ENCODE measurements at places on chromosomes 7 and 10.

- DNase-seq: no peak
These were observed 80.2 kb upstream of the TMEM229A start for GRCh38 chr7:124113045-124113444.

DNA sequence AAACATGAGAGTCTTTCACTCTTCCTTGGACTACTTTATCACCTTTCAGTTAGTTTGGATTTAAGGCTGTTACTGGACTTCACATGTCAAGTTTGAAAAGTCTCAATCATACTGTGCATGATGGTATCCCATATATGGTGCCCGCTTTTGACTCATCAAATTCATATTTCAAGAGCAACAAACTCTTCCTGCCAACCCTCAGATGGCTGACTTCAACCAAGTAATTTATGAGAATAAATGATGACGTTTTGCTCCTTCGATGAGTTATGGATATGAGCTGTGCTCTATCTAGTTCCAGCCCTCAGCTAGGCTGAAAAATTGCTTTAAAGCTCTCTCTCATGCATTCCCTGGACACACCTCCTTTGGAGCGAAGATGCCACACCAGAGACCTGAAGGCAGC is 110.3 kb upstream of the RSU1 start:
- no peak for DNase-seq

DNA sequence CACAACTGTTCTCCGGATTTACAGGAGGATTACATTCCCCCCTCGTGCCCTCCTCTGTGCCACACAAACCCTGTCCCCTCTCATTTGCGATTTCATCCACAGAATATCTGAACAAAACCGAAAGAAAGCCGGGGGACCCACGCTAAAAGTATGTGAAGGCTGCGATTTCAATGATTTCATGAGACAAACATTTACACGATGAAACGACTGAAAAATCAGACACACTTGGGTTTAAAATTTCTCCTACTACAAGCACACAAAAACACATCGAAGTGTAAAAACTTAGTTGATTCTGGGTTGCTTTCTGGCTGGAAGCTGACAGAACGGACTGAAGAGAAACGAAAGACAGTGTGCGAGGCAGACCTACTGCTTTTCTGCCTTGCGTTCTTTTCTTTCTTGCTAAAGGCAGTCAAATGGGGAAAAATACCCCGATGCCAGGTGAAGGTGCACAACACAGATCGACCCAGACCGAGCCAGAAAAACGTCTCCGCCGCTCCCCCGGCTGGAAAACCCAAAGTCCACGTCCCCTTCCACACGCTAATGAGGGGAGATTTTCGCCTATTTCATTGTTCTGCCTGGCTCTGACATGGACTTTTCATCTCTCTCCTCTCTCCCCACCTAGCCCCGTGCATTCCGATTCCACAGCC is 1.2 kb downstream of the HIPK2 start:
- peak; percentile 63 for DNase-seq

- no peak for DNase-seq
These were observed 486.7 kb upstream of the LRRN3 start for GRCh38 chr7:110604206-110604605.

DNA sequence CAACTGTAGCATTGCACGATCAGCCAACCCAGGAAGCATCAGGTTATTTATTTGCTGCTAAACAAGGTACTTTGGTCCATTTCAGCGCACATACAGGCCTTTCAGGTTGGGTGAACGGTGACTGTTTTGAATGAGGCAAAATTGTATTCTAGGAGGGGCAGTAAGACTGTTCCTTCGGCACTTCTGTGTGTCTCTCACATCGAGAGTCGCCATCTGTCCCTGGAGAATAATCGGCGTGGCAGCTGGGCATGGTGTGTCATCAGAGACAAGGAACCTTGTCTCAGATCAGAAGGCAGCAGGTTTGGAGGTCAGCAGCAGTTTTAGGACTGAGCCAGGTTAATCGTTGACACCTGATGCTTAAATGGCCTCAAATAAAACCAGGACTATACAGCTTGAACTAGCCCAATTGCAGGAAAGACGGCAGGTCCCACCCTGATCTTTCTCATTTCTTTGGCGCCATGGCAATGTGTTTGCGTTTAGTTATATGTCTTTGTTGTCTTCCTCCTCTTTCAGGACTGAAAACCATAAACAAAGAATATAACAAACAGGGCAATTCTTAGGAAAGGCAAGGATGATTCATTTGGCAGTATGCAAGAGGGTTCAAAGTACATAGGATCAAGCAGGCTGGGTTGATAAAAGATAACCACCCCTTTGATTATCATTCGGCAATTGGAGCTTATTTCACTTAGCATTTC is 92.0 kb upstream of the PRR15 start:
- no peak for DNase-seq

- no peak for DNase-seq
These were observed 1034.5 kb upstream of the LRRTM3 start for GRCh38 chr10:65891073-65891981.

DNA sequence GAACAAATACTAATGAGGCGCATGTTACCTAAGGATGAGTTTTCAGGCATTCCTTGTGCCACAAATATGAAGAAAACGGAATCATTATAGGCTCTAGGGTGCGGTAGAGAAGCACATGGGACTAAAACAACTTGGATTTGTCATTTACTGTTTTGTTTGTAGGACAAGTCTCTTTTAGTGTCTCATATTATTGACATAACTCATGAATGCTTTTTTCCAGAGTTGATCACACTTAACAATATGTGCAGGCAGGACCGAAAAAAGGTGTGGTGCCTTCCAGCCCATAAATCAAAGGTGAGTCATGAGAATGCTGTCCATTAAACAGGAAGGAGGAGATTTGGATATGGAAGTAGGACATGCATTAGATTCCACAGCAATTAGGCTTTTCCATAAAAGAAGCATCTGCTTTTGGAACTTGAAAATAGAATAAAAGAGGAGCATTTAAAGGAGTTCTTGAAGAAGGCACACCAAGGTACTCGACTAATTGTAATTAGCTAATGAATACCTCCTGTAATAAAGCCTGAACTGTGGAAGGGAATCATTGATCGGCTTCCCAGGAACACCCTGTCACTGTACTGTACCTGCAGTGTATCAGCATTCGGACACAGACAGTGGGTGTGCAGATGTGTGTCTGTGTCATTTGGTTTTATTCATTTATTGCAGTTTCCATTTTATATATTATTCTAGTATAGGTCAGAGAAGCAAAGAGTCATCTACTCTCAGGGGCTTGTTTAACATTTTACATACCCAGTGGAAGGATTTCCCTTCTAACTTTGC is 119.7 kb upstream of the KLF14 start:
- DNase-seq: no peak

GRCh38 chr10:70582793-70583668 is 19.5 kb downstream of the PRF1 start:
- DNase-seq: no peak

GRCh38 chr10:116721547-116722392 is 20.6 kb downstream of the HSPA12A start:
- no peak for DNase-seq

DNA sequence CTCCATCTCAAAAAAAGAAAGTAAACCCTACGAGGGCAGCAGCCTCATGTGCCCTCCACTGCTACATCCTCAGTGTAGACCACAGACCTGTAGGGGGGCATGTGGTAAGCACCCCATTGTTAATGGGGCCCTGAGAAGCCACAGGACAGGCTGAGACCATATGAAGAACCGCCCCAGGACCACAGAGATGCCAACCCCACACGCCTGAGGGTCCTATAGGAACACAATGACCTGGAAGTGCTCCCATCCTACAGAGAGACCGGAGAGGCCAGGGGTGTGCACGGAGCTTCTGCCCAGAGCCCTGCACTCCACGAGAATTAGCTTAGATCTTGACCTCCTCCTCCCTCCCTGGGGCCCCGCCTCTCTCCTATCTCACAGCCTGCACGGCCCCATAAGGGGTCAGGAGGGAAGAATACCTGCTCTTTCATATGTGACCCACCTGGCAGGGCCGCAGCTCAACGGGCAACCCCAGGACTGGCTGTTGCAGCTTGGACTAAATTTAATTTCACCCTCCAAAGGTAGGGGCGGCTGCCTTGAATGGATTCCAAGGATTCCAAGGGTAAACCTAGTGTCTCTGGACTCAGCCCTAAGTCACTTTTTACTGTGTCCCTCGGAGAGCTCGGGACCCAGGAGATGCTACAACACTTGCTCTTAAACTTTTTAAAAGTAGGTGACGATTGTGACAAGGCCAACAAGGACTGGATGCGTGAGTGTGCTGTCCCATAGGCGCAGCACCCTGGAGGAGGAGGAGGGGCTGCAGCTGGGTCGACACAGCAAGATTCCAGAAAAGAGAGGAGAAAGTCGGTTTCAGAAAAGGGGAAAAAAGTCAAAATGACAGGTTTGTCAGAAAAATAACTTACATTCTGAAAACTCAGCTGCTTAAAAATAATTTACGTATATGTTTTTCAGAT is 24.2 kb downstream of the PRKAG2 start:
- DNase-seq: no peak

DNA sequence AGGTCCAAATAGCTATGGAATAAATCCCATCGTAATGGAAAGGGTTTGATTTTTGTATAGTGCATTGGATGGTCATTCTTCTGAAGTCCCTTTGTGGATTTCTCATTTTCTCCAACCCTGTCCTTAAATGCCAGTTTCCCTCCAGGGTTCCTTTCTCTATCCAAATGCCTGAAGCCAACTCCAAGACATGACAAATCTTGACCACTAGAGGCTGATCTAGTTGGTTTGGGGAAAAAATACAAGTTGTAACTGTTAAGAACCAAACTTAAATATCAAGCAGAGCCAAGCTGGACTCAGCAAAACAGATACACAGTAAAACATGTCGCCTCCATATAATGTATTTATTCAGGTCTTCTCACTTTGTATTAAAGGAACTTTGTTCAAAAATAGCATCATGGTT is 28.7 kb downstream of the FRMD4A start:
- DNase-seq: no peak

DNA sequence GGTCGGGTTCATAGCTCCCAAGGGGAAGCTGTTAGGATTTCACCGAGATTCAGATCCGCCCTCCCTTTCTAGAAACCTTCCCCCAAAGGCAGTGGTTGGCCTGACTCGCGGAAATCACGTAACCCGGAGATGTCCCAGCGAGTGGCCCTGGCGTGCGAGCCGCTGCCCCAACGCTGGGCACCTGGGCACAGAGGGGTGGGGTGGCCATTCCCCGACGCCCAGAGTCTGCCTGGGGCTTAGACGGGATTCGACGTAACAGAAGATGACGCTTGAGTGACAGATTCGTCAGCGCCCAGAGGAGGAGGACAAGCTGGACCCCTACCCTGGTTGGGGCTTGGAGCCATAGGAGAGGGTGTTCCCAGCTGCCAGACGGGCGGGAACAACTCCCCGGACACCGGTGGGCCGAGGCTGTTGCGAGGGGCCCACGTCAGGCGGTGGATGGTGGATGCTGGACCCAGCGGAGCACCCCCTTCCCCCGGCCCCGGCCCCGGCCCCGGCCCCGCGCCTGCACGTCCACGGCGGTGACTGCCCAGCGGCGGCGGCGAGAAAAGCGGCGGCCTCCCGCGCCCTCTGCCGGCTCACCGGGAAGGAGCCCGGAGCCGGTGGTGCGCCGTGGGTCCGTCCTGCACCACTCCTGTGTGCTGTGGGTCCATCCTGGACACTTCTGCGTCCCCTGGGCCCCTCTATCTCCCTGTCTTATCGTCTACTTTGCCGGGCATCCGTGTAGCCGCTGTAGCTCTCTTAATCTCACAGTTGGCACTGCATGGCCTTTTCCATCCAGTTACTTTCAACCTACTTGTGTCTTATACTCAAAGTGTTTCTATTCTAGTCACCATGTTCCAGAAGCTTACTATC is 35.4 kb upstream of the KNDC1 start:
- DNase-seq: no peak

DNA sequence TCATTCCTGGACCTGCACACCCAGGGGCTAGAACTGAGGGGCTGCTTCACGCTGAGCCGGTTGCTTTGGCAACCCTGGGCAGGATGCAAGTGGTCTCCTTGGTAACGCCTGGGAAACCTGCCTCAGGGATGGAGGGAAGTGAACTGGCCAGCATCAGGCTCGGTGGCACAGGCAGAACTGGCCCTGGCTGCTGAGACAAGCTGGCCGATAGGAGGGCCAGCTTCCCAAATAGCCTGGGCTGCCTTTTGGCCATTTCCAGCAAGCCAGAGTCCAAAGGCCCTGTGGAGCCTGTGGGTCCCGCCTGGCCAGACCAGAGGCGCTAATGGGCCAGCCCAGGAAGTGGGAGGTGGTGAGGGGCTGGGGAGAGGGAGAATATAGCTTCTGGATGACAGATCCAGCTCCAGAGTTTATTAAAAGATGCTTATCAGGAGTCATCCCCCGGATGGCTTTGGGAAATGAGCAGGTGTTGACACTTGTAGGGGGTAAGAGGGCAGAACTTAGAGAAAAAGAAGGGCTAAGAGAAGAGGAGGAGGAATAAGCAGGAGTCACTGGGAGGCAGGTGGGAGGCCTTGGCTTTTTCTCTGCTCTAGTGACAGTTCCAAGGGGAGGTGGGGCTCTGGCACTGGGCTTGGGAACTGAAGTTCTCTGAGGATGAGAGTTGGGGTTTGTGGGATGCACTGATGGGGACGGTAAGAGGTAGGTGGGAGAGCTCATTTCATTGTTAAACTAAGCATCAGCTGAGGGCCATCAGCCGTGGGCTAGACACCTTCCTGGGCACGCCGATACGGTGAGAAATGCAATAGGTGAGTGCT is 9.6 kb downstream of the NEURL1 start:
- no peak for DNase-seq

DNA sequence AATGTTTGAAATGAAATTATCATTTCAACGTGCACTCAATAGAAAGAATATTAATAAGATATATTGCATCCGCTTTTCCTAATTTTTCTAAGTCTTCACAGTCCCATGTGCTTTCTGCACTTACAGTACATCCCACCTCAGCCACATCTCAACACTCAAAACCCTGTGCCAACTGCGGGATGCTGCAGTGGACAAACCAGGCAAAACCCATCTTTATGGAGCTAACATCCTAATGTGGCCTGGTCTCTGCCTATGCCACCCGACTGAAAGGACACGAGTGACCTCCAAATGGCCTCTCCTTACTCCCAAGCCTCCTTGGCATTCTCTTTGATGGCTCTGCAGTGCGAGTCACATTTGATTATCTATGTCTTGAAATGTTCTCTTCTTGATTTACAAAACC is 57.4 kb upstream of the ADRB1 start:
- no peak for DNase-seq

DNA sequence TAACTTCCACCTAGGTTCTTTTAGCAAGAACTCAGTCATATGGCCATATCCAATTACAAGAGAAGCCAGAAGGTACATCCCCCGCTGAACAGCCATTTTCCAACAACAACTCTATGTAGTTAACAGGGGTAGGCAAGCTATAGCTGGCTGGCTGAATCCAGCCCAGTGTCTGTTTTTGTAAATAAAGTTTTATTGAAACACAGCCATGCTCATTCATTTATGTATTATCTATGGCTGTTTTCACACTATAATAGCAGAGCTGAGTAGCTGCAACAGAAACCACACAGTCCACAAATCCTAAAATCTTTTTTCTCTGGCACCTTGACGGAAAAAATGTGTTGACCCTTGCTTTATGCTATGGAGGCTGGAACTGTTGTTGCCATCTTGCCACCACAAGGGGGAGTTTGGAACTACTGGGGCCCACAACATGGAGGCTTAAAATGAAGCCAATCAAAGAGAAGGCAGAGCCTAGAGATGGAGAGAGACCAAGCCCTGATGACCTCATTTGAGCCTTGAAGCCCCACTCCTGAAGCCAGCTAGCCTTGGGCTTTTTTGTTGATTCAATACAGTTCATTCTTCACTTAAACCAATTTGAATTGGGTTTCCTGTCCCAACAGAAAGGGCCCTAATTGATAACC is 33.3 kb upstream of the XPNPEP1 start:
- peak; percentile 56 for DNase-seq

GRCh38 chr10:76119036-76119435 is 687.6 kb downstream of the LRMDA start:
- DNase-seq: no peak

GRCh38 chr7:128168667-128169210 is 72.3 kb upstream of the LEP start:
- DNase-seq: no peak

- no peak for DNase-seq
These were observed 24.3 kb downstream of the SUN3 start for GRCh38 chr7:48004638-48005037.
